ENCODE measurements at places on chromosomes 3 and 15. TPM values are rescaled to one million over a fixed set of nuclear protein-coding genes. Genes with fewer than 3 reads are reported as not detected.

- H3K27me3 ChIP-seq: no peaks in the 10 kb centered on the region
- H3K36me3 ChIP-seq: no peaks in the 10 kb centered on the region
- no peak overlapping the region for H3K4me3 ChIP-seq
Observed at GRCh38 chr3:76954412-76954811, 85.5 kb upstream of the ROBO2 start.

DNA sequence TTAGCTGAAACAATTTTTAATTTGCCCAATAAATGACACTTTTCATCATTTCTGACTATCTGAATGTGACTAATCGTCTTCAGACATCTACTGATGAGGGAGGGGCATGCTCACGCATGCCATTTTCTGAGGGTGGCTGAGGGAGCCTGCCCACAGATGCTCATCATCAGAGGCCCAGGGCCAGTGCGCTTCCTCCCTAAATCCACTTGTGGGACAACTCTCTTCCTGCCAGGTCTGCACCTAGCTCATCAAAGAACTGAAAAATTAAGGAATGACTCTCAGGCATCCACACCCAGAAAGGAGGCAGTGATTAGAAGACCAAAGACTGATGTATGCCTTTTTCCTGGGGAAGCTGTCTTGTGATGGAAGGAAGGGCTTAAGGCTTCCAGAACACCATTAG lies 22.8 kb downstream of the RTP3 start:
- no peaks in the 10 kb centered on the region for H3K4me1 ChIP-seq
- no peak overlapping the region for H3K4me3 ChIP-seq
- H3K27me3 ChIP-seq: no peaks in the 10 kb centered on the region
- H3K27ac ChIP-seq: no peak overlapping the region

DNA sequence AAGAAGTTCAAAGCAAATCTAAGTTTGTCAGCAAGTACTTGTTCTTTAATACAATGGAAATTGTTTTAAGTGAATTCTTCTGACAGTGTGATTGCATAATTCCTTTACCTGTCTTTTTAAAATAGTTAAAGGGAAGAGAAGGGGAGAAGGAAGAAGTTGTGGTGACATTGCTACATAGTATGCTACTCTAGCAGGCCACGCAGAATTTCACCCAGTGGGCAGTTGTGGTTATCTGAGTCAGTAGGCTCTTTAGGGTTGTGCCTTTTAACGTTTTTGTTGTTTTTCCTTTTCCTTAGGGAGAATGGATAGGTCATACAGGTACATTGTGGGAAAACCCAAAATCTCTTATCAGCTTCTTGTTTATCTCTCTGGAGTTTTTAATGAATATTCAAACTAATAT lies 40.4 kb downstream of the KIF15 start:
- no peak overlapping the region for H3K4me3 ChIP-seq
- H3K27me3 ChIP-seq: no peaks in the 10 kb centered on the region
- H3K27ac ChIP-seq: no peak overlapping the region
- H3K4me1 ChIP-seq: no peaks in the 10 kb centered on the region
- no peaks in the 10 kb centered on the region for H3K36me3 ChIP-seq

GRCh38 chr15:96344706-96345559 lies 14.4 kb downstream of the NR2F2 start:
- H3K4me1 ChIP-seq: no peaks in the 10 kb centered on the region
- no peaks in the 10 kb centered on the region for H3K27me3 ChIP-seq
- H3K4me3 ChIP-seq: peak overlapping the region; percentile 90
- H3K36me3 ChIP-seq: no peaks in the 10 kb centered on the region
- no peak for DNase-seq

- H3K27me3 ChIP-seq: no peaks in the 10 kb centered on the region
- no peaks in the 10 kb centered on the region for H3K36me3 ChIP-seq
- no peak overlapping the region for H3K4me3 ChIP-seq
- H3K27ac ChIP-seq: peak overlapping the region; percentile 80
Observed at GRCh38 chr3:71050538-71051258, 532.8 kb downstream of the FOXP1 start.

The TRAT1 gene
- total RNA-seq: 0.26 TPM

GRCh38 chr15:98720577-98721565 lies 72.5 kb downstream of the IGF1R start:
- peaks cover 7% of the 10 kb centered on the region for H3K4me1 ChIP-seq
- no peak for DNase-seq
- no peaks in the 10 kb centered on the region for H3K27me3 ChIP-seq
- H3K4me3 ChIP-seq: no peak overlapping the region

- no peaks in the 10 kb centered on the region for H3K36me3 ChIP-seq
- no peak overlapping the region for H3K4me3 ChIP-seq
- no peak overlapping the region for H3K27ac ChIP-seq
- no peaks in the 10 kb centered on the region for H3K4me1 ChIP-seq
Observed at GRCh38 chr3:180789774-180790173, 110.5 kb upstream of the CCDC39 start.

GRCh38 chr3:185511711-185512110 lies 12.9 kb upstream of the TMEM41A start:
- H3K27me3 ChIP-seq: no peaks in the 10 kb centered on the region
- DNase-seq: no peak
- no peaks in the 10 kb centered on the region for H3K4me1 ChIP-seq
- H3K27ac ChIP-seq: no peak overlapping the region
- H3K4me3 ChIP-seq: no peak overlapping the region

- no peaks in the 10 kb centered on the region for H3K36me3 ChIP-seq
- no peaks in the 10 kb centered on the region for H3K4me1 ChIP-seq
- H3K4me3 ChIP-seq: no peak overlapping the region
- DNase-seq: no peak
- no peaks in the 10 kb centered on the region for H3K27me3 ChIP-seq
- no peak overlapping the region for H3K27ac ChIP-seq
Observed at GRCh38 chr15:39213385-39213840, 367.5 kb upstream of the THBS1 start.

The PIGZ gene
- total RNA-seq: 0.29 TPM

DNA sequence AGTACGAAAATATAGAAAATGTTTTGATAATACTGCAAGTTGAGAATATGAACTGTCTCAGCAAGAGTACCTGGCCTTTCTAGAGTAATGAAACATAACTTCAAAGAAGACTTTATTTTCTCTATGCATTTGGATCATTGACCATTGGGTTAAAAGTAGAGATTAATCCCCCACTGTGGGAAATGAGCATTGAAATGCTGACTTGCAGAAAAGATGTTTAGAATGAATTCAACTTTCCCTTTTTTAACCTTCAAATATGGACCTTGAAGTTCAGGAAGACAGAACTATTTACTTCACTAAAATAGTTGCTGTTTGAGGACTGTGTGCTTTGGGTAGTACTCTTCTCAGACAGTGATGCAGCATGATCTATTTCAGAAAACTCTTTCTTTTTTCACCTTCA lies 75.7 kb downstream of the NLGN1 start:
- no peaks in the 10 kb centered on the region for H3K4me1 ChIP-seq
- no peak for DNase-seq
- no peaks in the 10 kb centered on the region for H3K36me3 ChIP-seq
- no peak overlapping the region for H3K4me3 ChIP-seq
- H3K27me3 ChIP-seq: no peaks in the 10 kb centered on the region

Measured in uterus (tissue), 4 donors.